ENCODE measurements at places on chromosomes 7 and 10.

- DNase-seq, result no peak
Measured at GRCh38 chr10:101670635-101671034, 24.3 kb downstream of the FBXW4 start.

DNA sequence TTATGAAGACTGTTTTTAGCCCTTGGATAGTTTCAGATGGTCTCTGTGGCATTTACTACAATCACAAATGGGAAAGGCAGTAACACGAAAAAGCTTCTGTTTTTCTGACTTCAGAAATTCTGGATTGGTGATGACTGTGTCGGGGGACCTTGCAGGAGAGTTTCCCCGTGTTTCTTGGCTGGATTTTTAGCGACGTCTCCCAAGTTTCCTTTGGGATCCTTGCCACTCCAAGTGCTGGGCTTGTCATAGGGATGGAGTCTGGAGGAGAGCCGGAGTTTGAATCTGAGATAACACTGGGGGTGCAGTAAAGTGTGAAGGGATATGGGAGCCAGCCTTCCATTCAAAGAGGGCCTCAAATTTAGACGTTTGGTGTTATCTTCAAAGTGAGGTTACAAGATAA, 179.0 kb downstream of the SNX10 start:
- DNase-seq, result no peak

DNA sequence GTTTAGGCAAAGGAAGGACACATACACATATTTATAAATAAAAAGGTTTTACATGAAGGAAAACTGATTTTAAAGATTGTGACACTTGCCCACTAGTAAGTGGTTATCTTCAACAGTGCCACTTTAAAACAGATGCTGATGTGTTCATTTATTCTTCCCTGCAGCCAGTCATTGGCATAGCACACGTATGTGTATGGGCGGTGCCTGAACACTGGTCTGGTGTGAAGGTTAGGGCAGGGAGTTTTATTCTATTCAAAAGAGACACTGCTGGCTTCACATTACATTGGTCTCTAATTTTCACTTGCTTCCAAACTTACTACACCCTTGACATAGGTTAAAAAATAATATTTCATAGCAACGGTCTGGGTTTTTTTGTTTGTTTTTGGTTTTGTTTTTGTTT, 57.9 kb downstream of the NOD1 start:
- DNase-seq, result no peak

- DNase-seq, result no peak
Measured at GRCh38 chr10:18214691-18215563, 74.7 kb downstream of the CACNB2 start.

DNA sequence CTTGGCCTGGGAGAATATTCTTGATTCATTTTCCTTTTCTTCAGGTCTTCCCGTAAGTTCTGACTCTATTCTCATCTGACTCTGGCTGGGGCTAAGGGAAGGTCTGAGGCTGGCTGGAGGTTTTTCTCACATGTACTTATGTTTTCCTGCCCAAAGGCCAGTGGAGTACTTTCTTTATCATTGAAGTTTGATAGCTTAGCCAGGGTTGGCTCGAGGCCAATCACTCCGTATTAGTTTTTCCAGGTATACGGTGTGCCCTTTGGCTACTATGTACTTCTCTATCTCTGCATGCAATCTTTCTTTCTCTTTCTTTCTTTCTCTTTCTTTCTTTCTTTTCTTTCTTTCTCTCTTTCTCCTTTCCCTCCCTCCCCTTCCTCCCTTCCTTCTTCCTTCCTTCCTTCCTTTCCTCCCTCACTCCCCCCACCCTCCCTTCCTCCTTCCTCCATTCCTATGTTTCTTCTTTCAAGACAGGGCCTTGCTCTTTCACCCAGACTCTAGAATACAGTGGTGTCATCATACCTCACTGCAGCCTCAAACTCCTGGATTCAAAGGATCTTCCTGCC, 26.8 kb upstream of the VKORC1L1 start:
- DNase-seq, result no peak

DNA sequence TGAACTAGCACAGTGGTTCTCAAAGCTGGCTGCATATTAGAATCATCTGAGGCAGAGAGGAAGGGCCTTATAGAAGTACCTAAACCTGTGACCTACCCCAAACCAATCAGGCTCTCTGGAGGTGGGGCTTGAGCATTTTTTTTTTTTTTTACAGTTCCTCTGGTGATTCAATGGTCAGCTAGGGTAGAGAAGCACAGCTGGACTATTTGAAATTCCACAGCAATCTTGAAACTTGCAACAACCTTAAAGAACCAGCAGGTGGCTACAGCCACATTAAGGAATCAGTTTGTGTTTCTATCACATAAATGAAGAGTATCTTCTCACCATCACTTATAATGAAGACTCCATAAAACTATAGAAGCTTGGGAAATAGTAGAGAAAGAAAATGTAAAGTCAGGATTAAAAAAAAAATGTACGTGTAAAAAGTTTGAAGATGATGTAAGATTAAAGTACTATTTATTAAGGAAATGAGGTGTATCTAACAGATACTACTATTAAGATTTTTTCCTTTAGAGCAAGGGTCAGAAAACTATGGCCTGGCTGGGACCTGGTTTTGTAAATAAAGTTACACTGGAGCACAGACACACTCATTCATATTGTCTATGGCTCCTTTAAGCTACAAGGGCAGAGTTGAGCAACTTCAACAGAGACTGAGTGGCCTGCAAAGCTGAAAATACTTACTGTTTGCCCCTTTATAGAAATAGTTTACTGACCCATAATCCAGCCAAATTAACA, 3.8 kb downstream of the RTKN2 start:
- DNase-seq, result no peak

DNA sequence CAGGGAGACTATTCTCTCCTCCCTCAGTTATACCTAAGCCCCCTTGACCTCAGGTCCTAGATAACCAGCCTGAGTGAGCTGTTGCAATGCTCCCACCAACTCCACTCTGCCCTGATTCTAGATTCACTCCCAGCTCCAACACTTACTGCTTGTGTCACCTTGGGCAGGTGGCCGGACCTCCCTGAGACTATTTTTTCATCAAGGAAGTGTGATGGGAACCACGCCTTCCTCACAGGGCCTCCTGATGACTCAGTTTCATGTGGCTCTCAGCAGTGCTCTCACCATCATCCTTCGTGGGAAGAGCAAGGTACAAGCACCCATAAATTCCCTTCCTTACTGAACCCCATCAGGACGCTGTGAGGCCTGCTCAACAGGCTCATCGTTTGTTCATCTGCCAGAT, 925.8 kb upstream of the ZNF722 start:
- DNase-seq, result no peak

- no peak for DNase-seq
Measured at GRCh38 chr10:111249925-111250324, 173.1 kb downstream of the ADRA2A start.

DNA sequence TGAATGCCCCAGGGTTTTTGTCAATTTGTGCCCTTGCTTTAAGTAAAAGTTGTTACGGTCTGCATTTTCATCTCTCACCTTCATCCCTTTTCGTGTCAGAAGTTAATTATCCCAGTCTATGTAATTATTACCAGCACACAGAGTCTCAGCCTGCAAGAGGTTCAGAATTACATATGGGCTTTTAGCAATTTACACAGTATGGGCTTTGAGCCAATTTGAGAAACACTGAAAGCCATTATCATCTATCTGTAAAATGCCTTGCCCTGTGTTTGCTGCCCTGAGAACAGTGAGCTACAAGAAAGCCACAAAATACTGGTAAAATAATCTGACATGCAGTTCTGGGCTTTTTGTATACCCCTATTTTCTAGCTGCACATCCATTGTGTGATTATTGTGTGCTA, 125.6 kb upstream of the STEAP4 start:
- DNase-seq, result no peak

DNA sequence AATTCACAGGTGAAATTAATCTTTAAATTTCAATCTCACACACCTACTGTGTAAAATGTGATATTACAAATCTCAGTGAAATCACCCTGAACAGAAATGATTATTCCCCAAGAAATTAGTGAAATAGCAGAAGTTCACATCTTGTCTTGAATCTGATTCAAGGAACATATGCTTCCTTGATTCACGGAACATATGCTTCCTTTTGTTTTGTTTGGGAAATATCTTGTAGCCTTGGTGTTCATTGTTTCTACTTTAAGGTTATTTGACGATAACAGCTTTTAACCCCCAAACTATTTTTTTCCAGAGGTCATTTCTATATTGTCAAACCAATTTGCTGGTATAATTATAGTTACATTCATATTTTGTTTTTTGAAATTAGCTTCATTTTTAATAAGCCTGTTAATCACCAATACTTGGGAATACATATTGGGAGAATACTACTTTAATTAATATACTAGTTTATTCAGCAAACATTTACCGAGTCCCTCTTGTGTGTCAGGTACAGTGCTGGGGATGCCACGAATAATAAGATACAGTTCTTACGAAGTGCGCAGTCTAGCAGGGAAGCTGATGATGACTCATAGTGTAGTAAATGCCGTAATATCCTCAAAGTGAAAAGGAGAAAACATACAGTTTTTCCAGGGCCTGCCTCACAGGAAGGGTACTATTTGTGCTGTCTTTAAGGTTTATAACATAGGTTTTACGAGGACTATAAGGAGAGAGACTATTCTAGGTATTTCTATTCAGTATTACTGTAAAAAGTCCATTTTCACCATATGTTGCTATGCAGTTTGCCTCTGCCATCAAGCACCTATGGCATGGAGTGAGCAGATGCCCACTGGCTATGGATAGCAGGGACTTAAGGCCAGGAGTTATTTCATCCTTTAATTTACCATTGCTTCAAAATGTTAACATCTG, 32.5 kb downstream of the PRKAR2B start:
- DNase-seq, result no peak

DNA sequence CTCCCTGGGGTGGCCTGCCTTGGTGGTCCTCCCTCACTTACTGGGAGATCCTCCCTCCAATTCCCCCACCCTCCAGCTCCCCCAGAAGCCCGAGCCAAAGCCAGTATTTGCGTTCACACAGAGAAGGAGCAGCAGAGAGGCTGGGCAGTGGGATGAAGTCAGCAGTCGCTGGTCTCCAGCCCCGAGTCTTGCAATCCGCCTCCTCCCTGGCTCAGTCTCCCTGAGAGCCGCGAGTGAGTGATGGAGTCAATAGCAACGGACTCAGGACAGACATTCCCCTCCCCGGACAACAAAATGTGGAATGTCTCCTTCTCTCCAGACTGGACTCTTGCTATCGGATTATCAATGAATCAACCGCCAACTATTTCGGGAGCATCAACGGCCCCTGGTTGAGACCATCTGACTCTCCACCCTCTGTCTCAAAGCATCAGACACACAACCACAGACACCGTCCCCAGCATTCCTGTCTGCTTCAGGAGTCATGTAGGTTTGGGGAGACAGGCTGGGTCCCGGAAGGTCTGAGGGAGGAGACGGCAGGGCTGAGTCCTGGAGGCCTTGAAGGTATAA, 178.4 kb downstream of the SH3PXD2A start:
- DNase-seq, result no peak

DNA sequence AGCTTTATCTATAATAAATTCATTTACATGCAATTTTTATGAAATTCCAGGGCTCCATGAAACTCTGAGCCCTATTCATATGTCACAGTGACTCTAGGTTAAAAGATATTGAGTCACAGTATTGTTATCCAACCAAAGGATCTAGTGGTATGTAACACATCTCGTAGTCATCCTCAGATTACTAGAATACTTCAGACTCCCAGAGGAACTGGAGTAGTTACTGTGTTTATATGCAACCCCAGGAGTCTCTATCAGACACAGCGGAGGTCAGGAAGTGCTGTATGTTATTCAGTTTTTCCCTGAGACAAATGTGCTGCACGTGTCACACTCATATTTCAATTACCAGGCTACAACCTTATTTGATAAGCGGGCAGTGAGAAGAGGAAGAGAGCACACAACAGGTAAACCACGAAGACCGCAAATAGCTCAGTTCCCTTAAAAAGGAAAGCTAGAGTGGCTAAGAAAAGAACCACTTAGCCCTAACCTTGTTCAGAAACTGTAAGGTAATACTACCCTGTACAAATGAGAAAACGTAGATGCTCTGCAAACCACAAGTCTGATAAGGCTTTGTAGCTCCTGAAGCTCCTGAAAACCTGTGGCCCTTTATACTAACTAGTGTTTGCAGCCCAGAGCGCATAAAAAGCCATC, 114.0 kb upstream of the CNTNAP2 start:
- DNase-seq, result no peak

DNA sequence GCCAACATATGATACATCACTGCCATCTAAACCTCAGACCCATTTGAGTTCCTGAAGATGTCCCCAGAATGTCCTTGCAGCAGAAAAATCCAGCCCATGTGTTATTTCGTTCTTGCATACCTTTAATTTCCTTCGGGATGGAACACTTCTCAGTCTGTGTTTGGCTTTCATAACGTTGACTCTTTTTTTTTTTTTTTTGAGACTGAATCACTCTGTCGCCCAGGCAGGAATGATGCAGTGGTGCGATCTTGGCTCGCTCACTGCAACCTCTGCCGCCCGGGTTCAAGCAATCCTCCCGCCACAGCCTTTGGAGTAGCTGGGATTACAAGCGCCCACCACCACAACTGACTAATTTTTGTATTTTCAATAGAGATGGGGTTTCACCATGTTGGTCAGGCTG, 148.8 kb upstream of the TNRC18 start:
- no peak for DNase-seq

GRCh38 chr7:81929386-81929785, 159.5 kb upstream of the HGF start:
- DNase-seq, result no peak

DNA sequence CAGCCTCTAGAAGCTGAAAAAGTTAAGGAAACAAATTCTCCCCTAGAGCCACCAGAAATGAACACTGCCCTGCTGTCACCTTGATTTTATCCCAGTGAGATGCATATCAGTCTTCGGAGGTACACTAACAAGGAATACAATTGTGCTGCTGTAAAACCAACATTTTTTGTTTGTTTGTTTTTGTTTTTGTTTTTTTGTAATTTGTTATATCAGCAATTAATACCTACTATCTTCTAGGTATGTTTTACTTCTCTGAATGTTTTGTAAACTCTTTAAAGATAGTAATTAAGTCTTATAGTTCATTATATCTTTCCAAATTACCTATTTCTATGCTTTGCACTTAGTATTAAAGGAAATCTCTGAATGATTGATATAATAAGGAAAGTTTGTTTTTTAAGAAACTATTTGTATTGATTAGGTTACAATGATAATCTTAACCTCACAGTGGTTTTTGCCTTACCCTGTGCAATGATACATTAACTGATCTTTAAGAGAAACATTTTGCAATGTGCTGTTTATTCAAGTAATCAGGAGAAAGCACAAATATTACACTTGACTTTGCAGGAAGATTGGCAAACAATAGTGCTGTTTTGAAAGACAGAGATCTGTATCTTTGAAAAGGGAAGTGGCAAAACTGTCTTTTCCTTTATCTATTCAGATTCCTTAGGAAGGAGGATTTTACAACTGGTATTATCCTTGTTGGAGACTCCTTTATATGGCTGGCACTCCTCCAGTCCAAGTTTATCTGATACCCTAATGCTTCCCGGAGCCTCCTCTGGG, 11.3 kb upstream of the HGF start:
- no peak for DNase-seq

GRCh38 chr7:107364787-107365186, 105.1 kb upstream of the GPR22 start:
- DNase-seq, result no peak

GRCh38 chr7:81111358-81111757, 192.5 kb upstream of the SEMA3C start:
- DNase-seq, result no peak

GRCh38 chr7:73727952-73728351, 8.5 kb upstream of the STX1A start:
- no peak for DNase-seq
